Ammon's horn (tissue), 1 donor: ENCODE measurements at places on chromosomes 2 and 18.
A peak's percentile ranks its signal among the peaks of the same experiment; 100 is the strongest.

DNA sequence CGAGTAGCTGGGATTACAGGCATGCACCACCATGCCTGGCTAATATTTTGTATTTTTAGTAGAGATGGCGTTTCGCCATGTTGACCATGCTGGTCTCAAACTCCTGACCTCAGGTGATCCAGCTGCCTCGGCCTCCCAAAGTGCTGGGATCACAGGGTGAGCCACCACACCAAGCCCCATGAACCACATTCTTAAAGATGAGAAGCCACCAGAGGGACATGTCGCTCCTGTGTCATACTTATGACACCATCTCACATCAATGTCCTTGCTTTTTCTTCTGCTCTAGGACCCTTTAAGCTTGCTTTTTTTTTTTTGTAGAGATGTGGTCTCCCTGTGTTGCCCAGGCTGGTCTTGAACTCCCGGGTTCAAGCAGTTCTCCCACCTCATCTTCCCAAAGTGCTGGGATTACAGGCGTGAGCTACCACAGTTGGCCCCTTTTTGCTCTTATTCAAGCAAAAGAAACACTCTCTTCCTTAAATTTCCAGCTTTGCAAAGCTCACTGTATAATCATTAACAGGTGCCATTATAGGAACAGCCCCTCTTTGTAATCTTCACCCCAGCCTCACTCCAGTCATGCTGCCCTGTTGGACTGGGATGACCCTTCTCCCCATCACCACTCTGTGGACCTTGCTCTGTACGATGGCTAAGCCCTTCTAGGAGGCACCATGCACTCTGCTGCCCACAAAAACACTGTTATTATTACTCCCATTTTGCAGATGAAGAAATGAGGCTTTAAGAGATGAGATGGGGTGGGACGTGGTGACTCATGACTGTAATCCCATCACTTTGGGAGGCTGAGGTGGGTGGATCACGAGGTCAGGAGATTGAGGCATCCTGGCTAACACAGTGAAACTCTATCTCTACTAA lies 10.8 kb upstream of the KCNG3 start:
- no peak for DNase-seq

DNA sequence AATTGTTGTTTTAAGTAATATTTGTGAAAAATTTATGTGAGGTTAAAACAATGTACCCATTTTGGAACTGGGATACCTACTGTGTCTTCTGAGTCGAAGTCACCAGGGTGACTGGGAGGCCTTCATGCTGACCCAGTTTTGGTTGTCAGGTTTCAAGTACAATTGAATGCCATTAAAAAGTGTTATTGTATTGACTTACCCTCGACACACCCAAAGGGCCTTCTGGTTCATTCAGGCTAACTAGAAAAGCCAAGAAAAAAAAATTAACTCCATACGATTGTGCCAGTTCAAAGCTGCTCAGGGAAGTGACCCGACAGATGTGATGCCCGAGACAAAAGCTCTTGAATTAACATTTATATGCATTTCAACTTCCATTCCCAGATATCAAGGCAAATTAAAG lies 190.0 kb downstream of the ST6GAL2 start:
- no peak for DNase-seq

GRCh38 chr2:45821558-45822271 lies 170.2 kb downstream of the PRKCE start:
- no peak for DNase-seq

DNA sequence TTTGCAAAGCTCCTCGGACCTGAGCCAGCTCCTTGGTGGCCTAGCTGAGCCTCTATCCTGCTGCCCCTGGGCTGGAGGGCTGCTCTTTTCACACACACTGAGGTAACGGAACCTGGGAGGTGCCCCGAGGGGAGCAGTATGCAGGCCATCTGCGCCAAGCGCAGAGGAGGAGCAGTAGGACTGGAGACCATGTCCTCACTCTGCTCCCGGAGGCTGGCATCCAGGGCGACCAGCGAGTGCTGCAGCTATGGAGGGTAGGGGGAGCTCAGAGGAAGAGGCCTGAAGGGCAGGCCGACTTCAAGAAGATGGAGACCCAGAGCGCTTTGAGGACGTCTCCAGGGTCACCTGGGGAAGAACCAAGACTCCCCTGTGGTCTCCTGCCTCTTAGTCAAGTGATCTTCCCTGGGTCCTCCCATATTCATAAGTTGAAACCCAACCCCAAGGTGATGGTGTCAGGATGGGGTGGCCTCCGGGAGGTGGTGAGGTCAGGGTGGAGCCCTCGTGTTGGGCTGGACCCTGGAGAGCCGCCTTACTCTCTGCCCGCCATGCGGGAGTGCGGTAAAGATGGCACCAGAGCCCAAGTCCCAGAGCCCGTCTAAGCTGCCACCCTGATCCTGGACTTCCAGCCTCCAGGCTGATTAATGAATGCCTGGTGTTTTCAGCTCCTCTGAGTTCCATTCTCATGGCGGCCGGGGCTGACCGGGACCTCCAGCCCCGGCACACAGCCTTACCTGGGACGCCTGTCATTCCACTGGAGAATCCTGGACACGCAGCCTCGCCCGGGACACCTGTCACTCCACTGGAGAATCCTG lies 160.7 kb downstream of the NDUFA10 start:
- no peak for DNase-seq

DNA sequence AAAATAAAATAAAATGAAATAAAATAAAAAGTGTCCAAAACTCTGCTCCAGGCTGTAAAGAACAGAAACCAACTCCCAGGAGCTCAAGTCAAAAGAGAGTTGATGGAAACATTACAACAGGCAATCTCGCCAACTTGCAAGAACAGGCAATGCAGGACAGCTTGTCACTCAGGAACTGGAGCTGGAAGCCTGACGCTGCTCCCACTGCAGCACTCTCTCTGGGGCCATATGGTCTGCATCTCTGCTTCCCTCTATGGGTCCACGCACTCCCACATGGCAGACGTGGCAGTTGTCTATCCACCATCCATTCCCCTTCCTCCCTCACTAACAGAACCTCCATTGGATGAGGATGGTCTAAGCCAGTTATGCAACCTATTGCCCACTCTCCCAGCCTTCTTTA lies 23.3 kb upstream of the ARPC2 start:
- peak; percentile 69 for DNase-seq

GRCh38 chr2:85342156-85342555 lies 12.2 kb downstream of the RETSAT start:
- DNase-seq = no peak

DNA sequence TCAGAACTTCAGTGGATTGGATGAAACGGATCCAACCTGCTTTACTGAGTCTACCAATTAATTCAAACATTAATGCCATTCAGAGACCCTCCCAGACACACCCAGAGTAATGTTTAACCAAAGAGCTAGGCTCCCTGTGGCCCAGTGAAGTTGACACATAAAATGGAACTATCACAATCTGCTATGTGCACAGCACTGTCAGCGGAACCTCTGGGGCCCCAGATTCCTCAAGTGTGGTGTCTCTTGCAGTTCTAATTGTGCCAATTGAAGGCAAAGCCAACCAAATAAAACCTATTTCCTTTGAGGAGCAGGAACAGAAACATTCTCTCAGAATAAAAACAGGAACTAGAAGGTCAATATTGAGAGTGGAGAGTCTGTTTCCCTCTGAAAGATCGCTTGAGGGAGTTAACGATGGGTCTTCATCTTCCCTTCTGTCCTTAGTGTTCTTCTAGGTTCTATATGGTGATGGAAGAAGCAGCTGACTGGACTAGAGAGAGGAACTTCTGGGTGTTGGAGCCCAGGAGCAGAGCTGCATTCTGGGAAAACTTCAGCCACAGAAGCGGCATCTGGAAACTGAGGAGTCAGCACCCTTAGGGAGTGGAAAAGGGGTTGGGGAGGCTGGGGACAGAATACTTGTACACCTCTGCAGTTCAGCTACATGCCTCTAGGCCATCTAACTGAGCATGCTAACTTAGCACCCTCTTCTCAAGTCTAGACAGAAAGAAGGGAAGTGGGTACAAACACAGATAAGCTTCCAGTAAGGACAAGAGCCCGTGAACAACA lies 174.4 kb upstream of the FBXO11 start:
- DNase-seq = peak; percentile 55

- DNase-seq = no peak
Measured at GRCh38 chr2:28098501-28099225, 208.1 kb downstream of the BABAM2 start.

DNA sequence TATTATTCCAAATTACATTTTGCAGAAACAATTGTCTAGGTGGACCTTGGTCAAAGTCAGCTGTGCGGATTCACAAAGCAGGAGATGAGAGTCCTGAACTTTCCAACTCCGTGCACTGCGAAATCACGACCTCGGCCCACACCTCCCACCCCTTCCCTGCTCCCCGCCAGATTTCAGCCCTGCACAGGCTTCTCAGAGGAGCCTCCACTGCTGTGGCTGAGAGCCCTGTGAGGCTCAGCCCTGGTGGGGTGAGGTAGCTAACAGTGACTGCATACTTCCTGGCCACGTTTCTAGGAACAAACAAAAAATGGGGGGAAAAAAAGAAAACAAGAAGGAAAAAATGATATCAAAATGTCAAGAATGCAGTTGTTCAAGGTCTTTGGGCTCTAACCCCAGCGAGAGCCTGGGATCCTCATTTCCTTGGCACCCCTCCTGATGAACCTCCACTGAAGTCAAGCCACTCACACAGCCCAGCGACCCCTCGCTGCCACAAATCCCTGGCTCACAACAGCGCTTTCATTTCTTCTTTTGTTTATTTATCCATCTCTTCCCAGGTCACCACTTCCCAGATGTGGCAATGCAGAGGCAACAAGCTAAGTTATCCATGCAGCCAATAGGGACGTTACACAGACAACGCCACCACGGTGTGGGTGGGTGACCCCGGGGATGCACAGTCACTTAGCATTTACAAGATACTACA lies 729.7 kb upstream of the ID2 start:
- DNase-seq = no peak

- no peak for DNase-seq
Measured at GRCh38 chr18:11224153-11224552, 74.8 kb upstream of the PIEZO2 start.

DNA sequence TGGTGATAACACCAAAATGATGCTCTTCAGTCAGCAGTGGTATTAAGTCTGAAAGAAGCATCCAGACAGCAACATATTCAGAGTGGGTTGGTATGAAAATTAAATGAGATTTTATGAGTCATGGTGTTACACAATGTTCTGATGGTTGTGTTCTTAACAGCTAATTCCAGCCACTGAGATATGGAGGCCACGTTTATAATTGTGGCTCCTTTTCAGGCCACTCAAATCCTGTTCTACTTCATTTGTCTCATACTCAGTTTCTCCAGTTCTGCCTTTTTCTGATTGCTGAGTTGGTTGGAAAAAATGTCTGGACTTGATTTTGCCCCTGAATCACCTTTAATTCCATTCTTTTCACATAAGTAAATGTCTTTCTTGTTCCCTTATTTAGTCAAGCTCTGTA lies 162.7 kb upstream of the COL3A1 start:
- peak; percentile 42 for DNase-seq

GRCh38 chr2:71492112-71492511 lies 38.8 kb downstream of the DYSF start:
- no peak for DNase-seq

DNA sequence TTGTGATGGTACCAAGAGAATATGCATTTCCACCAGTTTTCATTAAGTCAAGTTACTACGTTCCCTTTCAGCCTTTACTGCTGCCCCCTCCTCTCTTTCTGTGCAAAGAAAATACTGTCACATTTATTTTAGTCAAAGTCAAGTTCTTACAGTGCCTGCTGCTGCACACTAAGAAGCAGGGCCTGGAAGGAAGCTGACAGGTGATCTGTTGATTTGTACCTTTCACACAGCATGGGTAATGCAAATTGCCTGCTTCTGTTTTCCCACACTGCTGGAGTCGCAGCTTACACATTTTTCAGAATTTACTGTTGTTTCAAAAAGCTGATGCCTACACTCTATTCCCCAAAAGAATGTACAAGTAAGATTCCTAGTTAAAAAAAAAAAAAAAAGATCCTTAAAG lies 48.7 kb upstream of the CD226 start:
- DNase-seq = no peak

GRCh38 chr18:78739882-78740677 lies 239.5 kb upstream of the SALL3 start:
- no peak for DNase-seq

DNA sequence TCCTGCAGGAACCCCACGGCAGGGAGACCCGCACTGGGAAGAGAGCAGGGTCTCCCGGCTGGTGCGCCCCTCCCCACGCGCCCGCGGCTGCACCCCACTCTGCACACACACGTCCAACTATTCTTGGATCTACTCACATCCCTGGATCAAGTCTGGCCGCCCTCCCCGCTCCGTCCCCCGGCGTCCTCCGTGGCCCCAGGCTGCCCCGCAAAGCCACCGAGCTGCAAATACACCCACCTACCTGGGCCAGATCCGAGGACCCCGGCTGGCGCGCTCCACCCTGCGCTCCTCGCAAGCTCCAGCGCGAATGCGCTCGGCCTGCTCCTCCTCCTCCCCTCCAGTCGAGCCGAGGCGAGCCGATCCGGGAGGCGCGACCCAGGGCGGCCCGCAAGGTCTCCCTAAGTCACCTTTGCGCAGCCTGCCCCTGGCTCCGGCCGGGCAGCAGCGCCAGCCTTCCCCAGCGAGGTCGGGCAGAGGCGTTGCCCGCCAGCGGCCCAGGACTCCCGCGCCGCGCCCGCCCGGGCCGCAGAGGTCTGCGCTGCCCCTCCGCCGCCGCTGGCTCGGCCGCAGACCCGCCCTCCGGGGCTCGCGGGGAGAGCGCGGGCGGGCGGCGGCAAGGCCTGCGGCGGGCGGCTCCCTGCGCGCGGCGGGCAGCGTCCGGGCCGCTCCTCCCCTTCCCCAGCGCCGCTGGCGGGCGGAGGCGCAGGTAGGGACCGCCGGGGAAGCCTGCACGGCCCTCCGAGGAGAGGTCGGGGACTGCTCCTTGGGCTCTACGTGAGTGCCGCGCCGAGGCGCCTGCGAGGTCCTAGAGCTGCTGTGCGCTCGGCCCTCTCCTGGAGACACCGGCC lies 126.0 kb downstream of the OSBPL1A start:
- peak; percentile 79 for DNase-seq

DNA sequence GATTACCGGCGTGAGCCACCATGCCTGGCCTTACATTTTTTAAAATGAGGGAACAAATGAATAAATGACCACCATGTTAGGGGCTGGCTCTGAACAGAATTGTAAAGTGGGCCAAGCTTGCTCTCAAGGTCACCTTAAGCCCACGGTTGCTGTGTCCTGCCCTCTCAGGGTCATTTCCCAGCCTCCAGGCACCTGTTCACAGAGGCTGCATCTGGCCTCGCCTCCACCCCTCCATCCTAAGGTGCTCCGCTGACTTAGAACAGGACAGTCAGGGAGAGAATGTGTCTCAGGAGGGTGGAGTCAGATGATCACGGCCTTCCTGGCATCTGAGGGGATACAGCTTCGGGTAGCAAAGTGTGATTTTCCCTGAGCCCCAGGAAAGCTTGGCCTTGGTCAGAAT lies 7.3 kb downstream of the SFTPB start:
- no peak for DNase-seq

DNA sequence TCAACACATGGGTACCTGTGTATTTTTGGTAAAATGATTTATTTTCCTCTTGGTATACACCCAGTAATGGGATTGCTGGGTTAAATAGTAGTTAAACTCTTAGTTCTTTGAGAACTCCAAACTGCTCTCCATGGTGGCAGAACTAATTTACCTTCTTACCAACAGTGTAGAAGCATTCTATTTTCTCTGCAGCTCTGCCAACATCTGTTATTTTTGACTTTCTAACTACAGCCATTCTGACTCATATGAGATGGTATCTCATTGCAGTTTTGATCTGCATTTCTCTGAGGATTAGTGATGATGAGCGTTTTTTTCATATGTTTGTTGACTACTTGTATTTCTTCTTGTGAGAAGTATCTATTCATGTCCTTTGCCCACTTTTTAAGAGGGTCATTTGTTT lies 180.6 kb downstream of the FSIP2 start:
- DNase-seq = no peak

GRCh38 chr2:68909793-68910674 lies 38.8 kb upstream of the BMP10 start:
- DNase-seq = peak; percentile 77
